Fibroblast of lung (primary cell): ENCODE measurements at places on chromosomes 16 and 17. TPM values are rescaled to one million over a fixed set of nuclear protein-coding genes. Genes with fewer than 3 reads are reported as not detected.

- H3K4me3 ChIP-seq = no peak overlapping the region
- peak overlapping the region; percentile 24 for H3K27ac ChIP-seq
- H3K4me1 ChIP-seq = no peaks in the 10 kb centered on the region
- peaks cover 13% of the 10 kb centered on the region for H3K36me3 ChIP-seq
- no peaks in the 10 kb centered on the region for H3K27me3 ChIP-seq
Measured at GRCh38 chr16:15682105-15682570, 32.1 kb downstream of the NDE1 start.

Gene SLC12A3
- not detected in 2 replicates for polyA plus RNA-seq

Gene HAP1
- polyA plus RNA-seq = 0.01 and 0.02 TPM in 2 replicates

GRCh38 chr16:3274490-3274889, 8.8 kb upstream of the ZNF263 start:
- no peak overlapping the region for H3K4me3 ChIP-seq
- H3K36me3 ChIP-seq = no peaks in the 10 kb centered on the region
- DNase-seq = peak; percentile 43
- no peaks in the 10 kb centered on the region for H3K27me3 ChIP-seq

Gene FNDC8
- not detected in 2 replicates for polyA plus RNA-seq

GRCh38 chr16:106623-107324, 28.7 kb downstream of the MPG start:
- H3K27ac ChIP-seq = no peak overlapping the region
- peak; percentile 88 for DNase-seq
- no peaks in the 10 kb centered on the region for H3K27me3 ChIP-seq
- peaks cover 7% of the 10 kb centered on the region for H3K36me3 ChIP-seq
- peaks cover 16% of the 10 kb centered on the region for H3K4me1 ChIP-seq

GRCh38 chr17:19978209-19978802, 678 bp upstream of the AKAP10 start:
- H3K27me3 ChIP-seq = no peaks in the 10 kb centered on the region
- peak overlapping the region; percentile 70 for H3K27ac ChIP-seq
- H3K4me3 ChIP-seq = peak overlapping the region; percentile 88
- peaks cover 4% of the 10 kb centered on the region for H3K4me1 ChIP-seq
- DNase-seq = peak; percentile 17
- H3K36me3 ChIP-seq = no peaks in the 10 kb centered on the region

DNA sequence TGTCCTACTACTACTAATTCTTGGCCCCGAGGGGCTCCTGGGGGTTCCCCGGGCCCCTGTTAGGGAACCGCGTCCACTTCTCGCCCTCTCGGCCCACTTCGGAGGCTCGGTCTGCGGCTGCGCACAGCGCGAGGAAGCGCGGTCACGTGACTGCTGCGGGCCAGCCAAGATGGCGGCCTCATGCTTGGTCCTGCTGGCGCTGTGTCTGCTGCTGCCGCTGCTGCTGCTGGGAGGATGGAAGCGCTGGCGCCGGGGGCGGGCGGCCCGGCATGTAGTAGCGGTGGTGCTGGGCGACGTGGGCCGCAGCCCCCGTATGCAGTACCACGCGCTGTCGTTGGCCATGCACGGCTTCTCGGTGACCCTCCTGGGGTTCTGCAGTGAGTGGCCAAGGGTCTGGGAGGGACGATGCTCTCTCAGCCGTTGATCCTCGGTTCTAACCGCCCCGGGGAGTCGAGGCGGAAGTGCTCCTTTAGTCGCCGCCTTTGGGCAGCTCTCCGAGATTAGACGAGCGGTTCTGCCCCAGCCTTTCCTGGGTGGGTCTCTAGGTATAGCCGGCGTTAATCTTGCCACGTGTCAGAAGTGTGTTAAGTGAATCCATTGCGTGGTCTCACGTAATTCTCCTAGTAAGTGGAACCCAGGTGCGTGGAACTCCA, at the start of gene ALG1:
TSS of gene ALG1 (plus strand) at position 163 of the 653 bp plus-strand sequence. CDS start at position 170, 7 bp downstream.
- H3K4me3 ChIP-seq = peak within 1 kb of the TSS; percentile 83
- peaks cover 12% of the 10 kb centered on the region for H3K36me3 ChIP-seq
- peaks cover 3% of the 10 kb centered on the region for H3K4me1 ChIP-seq

GRCh38 chr17:1574697-1575471, 12.3 kb upstream of the PITPNA start:
- H3K27ac ChIP-seq = no peak overlapping the region
- no peaks in the 10 kb centered on the region for H3K27me3 ChIP-seq
- peaks cover 5% of the 10 kb centered on the region for H3K4me1 ChIP-seq
- H3K4me3 ChIP-seq = no peak overlapping the region

Gene ATF7IP2
- polyA plus RNA-seq = 0.89 and 3.6 TPM in 2 replicates

Gene IL17C
- not detected in 2 replicates for polyA plus RNA-seq

Gene PPY
- polyA plus RNA-seq = not detected in 2 replicates

GRCh38 chr17:61479493-61480413, 27.5 kb downstream of the TBX4 start:
- no peak overlapping the region for H3K4me3 ChIP-seq
- H3K27ac ChIP-seq = no peak overlapping the region
- peaks cover 45% of the 10 kb centered on the region for H3K36me3 ChIP-seq
- DNase-seq = no peak

DNA sequence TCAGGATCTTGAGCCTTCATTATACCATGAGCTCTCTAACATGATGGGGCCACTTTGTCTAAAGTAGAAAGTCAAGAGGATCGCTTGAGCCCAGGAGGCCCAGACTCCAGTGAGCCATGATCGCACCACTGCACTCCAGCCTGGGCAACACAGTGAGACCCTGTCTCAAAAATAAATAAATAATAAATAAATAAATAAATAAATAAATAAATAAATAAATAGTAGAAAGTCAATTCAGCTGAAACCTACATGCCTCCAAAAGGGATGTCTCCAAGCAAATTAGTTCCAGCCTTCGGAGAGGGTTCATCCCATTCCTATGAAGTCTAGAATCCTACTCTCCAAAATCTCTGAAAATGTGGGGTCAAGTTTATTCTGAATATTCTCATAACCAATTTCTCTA, 26.0 kb downstream of the C17orf67 start:
- DNase-seq = no peak
- no peaks in the 10 kb centered on the region for H3K4me1 ChIP-seq
- H3K27ac ChIP-seq = no peak overlapping the region
- no peak overlapping the region for H3K4me3 ChIP-seq

DNA sequence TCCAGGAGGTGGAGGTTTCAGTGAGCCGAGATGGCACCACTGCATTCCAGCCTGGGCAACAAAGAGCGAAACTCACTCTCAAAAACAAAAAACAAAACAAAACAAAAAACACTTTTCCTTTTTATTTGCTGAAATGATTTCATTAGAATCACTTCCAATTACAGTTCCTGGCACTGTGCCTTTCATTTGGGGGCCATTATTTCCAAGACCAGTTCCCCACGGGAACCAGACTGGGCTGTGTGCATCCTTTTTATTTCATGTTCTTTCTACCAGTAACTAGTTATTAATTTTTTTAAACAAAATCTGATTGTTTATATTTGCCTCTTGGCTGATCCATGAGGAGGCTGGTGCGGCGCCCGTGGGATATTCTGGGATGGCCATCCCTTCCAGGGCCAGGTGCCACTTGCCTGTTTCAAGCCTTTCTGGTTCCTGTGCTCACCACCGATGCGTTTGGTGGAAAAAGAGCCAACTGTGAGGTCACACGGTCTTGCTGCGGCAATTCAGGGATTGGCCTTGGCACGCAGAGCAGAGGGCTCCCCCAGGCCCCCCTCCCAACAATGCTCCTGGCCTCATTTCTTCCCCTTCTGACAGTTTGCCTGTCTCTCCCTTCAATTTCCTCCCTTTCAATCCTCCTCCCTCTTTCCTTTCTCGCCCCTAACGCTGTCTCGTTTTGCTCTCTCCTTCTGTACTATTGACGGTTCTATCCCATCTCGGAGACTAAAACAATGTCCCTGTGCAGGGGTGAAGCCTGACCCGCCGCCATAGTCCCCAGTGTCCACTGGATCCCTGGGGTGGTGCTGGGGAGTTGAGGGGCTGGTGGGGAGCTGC, 13.4 kb downstream of the UBALD1 start:
- no peak overlapping the region for H3K4me3 ChIP-seq
- H3K36me3 ChIP-seq = no peaks in the 10 kb centered on the region
- H3K27ac ChIP-seq = no peak overlapping the region
- peak; percentile 14 for DNase-seq
- H3K27me3 ChIP-seq = peaks cover 7% of the 10 kb centered on the region

Gene CFAP97D1
- polyA plus RNA-seq = 0.02 and 0.03 TPM in 2 replicates

DNA sequence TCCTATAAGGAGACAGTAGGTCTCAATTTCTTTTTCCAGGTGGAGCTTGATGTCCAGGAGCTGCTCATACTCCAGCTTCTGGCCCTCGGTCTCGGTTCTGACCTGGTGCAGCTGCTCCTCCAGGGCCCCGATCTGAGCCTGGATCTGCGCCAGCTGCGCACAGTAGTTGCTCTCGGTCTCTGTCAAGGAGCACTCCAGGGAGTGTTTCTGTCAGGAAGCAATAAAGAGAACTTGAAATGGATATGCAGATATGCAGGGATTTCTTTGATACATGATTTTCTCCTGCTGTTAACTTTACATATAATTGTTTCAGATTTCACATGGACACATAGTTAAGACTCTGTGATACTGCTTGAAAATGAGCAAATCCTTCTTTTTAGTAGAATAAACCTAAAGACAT, 4.7 kb downstream of the KRT25 start:
- H3K36me3 ChIP-seq = no peaks in the 10 kb centered on the region
- H3K27ac ChIP-seq = no peak overlapping the region
- no peak for DNase-seq
- H3K27me3 ChIP-seq = no peaks in the 10 kb centered on the region
- H3K4me1 ChIP-seq = no peaks in the 10 kb centered on the region
- H3K4me3 ChIP-seq = no peak overlapping the region

DNA sequence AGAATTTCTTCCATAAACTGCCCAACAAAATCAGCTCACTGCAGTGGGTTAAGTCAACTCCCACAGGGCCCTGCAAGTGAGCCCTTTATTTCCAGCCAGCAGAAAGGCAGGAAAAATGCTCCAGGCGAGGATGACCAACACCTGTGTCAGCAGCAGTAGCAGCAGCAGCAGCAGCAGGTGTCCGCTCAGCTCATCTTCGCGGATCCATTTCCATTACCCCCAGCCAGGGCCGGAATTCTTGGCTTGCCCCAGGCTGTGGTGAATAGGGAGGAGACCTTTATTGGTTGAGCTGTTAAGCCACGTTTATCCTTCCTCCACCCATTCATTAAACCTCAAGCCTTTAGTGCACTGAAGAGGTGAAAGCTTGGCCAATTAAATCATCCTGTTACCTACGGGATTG, 46.2 kb downstream of the MARCHF10 start:
- no peaks in the 10 kb centered on the region for H3K36me3 ChIP-seq
- no peak for DNase-seq
- no peak overlapping the region for H3K4me3 ChIP-seq
- no peak overlapping the region for H3K27ac ChIP-seq

- H3K36me3 ChIP-seq = no peaks in the 10 kb centered on the region
- H3K4me1 ChIP-seq = peaks cover 5% of the 10 kb centered on the region
- H3K27ac ChIP-seq = no peak overlapping the region
- no peaks in the 10 kb centered on the region for H3K27me3 ChIP-seq
- no peak overlapping the region for H3K4me3 ChIP-seq
Measured at GRCh38 chr16:10178080-10178479, 4.1 kb downstream of the GRIN2A start.

DNA sequence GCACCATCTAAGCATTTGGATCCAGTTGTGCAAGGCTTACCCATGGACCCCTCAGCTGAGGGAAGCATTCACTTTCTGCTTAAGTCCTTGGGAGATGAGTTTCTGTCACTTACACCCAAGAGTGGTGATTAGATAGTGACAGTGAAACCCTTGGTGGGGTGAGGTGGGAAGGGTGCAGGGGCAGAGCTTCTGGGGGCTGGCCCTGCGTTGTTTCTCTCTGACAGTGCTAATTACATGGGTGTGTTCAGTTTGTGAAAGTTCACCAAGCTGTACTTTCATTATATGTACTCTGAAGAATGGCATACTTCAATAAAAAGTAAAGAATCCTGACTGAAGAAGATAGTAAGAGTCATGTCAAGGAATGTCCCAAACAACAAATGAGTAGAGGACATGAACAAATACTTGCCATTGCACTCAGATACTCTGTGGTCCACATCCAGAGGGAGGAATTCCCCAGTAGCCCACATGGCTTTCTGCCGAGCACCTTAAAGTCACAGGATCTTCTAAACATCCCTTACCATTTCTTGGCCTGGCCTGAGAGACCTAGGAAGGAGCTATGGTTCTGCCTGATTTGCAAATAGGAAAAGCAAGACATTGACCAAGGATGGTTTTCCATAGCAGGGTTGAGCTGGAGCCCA, 8.4 kb downstream of the CHST6 start:
- peaks cover 4% of the 10 kb centered on the region for H3K27me3 ChIP-seq
- no peaks in the 10 kb centered on the region for H3K4me1 ChIP-seq
- no peak overlapping the region for H3K4me3 ChIP-seq
- H3K27ac ChIP-seq = no peak overlapping the region
- no peaks in the 10 kb centered on the region for H3K36me3 ChIP-seq

Gene EPX
- not detected in 2 replicates for polyA plus RNA-seq

GRCh38 chr17:75365009-75365930, 40.2 kb downstream of the GRB2 start:
- H3K27ac ChIP-seq = no peak overlapping the region
- peak; percentile 58 for DNase-seq
- H3K4me3 ChIP-seq = no peak overlapping the region

DNA sequence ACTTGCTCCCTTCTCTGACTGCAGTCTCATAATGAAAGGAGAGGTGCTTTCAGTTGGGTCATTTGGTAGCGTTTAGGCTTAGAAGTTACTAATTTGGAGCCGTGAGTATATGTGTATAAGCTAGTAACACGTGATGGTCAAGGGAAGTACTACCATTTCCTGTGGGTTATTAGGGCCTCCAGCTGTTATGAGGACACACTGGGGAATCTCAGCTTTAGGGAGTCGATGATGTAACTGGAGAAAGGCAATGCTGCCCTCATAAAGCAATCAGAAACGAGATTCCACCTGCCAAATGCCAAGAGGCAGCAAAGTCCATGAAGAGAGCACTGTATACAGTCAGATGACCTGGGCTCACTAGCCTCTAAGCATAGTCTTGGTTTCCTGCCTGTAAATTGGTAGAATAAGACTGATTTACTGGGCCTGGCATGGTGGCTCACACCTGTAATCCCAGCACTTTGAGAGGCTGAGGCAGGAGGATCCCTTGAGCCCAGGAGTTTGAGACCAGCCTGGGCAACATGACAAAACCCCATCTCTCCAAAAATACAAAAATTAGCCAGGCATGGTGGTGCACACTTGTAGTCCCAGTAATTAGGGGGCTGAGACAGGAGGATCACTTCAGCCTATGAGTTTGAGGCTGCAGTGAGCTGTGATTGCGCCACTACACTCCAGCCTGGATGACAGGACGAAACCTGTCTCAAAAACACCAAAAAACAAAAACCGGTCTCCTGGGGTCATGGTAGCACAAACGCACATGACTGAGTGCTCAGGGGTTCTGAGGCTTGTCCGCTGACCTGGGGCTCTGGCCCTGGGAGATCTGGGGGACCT, 53.0 kb downstream of the SF3B3 start:
- peak; percentile 89 for DNase-seq
- H3K27ac ChIP-seq = peak overlapping the region; percentile 36

GRCh38 chr16:71746442-71747046, 22.0 kb upstream of the PHLPP2 start:
- peak; percentile 30 for DNase-seq
- peaks cover 10% of the 10 kb centered on the region for H3K36me3 ChIP-seq
- H3K4me3 ChIP-seq = no peak overlapping the region

- no peak overlapping the region for H3K27ac ChIP-seq
- DNase-seq = peak; percentile 91
- H3K27me3 ChIP-seq = no peaks in the 10 kb centered on the region
Measured at GRCh38 chr17:43393944-43394482, 4.8 kb upstream of the ARL4D start.
